Suppressor macrophage treated with lipopolysaccharide for 1 hour (primary cell): ENCODE measurements at places on chromosomes 1 and 21.

DNA sequence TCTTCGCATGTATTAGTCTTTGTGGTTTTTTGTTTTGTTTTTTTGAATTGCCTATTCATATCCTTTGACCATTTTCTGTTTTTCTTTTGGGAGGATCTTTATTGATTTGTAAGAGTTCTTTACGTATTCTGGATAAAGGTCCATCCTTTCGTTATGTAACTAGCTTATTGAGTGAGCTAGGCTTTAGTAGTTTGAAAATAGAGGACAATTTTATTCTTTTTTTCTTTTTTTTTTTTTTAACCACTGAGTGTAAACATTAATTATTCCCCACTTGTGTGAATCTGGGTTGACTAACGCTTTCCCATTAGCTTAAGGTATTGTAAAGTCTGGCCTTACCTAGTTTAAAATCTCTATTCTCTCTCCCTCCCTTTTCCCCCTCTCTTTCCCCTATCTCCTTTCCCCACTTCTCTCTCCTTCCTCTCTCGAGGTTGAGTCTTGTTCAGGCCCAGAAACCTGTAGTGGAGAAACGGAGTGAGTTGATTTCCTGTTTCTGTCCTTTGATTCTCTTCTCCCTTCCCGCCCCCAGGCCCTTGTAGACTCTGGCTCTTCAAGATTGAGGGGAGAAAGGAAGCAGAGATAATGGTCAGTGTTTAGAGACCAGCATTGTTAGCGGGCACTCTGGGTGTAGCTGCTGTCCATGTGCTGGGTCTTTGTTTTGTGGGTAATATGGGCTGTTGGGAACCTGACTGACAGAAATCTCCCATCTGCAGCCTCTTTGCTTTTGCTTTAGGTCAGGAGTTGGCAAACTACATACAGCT is 1.5 kb downstream of the MORC3 start:
- peak; percentile 52 for DNase-seq

DNA sequence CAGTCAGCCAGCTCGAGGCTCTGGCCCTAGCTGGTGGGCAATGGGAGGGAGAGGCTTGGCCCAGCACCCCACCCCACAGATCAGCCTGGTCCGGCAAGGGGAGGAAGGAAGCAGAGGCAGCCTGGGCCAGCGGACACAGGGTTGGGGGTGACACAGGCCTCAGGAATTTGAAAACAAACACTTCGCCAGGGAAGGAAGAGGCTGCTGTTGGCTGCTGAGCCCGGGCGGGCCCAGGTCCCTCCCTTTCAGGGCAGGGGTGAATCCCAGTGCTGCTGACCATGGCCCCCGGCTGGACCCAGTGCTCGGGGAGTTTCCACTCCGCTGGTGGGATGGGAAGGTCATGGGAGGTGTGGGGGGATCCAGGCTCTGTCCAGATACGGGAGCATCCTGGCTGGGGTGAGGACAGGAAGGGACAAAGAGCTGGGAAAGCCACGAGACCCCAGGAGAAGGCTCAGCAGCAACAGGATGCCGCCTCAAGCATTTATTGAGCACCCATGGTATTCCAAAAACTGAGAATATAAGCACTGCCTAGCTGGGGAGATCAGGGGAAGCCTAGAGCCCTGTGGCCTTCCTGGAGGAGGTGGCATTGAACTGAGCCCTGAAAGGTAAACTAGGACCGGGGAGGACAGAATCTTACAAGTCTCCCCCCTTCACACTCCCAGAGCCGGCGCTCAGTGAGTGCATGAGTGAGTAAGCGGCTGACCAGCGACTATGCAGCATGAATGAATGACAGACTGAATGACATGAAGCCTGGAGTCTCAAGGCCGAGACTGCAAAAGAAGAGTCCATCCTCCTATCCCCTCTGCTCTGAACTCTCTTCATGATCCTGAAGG is 26.2 kb upstream of the EPHA2 start:
- DNase-seq = no peak

DNA sequence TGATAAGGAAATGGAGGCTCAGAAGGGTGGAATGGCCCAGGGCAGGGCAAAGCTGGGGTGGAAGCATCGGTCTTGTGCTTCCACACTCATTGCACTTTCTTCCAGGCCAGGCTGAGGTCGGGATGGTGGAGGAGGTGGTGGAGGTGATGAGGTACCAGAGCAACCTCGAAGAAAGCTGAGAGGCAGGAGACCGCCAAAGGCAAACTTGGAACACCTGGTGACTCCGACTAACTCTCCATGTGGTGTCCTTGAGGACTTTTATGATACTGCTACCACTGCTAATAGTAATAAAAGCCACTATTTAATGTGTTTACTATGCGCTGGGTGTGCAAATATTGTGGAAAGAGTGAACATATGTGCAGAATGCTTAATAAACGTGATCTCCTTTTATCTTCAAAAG is 16.9 kb upstream of the BTG2 start:
- no peak for DNase-seq

- peak; percentile 74 for DNase-seq
Measured at GRCh38 chr1:198664068-198664788, 25.4 kb downstream of the PTPRC start.

- DNase-seq = peak; percentile 73
Measured at GRCh38 chr1:21302747-21303715, 12.8 kb upstream of the ECE1 start.

DNA sequence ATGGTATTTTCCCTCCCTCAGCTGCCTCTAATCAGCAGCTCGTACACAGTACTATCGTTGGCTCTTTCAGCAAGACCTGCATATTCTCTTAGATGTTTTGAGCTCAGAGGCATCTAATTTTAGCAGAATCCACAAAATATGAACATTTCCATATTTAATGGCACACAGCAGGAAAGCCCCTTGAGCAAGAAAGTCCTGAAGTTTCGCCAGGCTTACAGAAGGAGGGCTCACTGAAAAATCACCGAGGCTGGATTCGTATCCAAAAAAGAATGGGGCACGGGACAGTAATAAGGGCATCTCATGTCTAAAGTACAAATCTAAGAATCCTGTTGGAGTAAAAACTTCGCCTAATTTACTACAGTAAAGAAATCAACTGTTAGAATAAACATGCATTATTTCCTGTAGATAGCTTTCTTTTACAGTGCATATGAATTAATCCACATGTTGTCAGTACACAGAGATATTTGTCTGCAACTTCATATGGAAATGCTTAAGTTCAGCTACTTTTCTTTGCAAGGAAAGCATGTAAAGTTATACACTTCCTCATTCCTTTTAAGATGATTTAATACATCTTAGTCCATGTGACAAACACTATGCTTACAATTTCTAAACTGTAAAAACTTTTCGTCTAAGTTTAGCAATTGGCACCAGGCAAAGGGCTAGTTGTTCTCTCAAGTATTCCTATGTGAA is 1205.3 kb upstream of the ADGRL4 start:
- DNase-seq = no peak

DNA sequence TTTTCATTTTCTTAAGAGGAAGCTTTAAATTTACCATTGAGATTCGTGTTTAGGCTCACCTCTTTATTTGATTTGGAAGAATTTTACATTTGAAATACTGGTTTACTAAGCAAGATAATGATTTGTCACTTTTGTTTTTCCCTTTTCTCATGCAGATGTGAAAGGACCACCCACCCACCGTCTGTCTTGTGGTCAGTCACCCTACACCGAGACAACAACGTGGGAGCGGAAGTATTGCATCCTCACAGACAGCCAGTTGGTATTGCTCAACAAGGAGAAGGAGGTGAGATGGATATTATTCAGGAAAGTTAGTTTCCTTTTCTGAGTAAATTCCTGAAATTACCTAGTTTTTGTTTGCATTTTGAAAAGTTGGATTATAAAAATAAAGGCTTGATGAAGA is 189.5 kb downstream of the RASAL2 start:
- peak; percentile 83 for DNase-seq

GRCh38 chr1:47593013-47593568 is 155.2 kb downstream of the FOXD2 start:
- no peak for DNase-seq

- no peak for DNase-seq
Measured at GRCh38 chr1:1569341-1569740, 5.3 kb downstream of the SSU72 start.

DNA sequence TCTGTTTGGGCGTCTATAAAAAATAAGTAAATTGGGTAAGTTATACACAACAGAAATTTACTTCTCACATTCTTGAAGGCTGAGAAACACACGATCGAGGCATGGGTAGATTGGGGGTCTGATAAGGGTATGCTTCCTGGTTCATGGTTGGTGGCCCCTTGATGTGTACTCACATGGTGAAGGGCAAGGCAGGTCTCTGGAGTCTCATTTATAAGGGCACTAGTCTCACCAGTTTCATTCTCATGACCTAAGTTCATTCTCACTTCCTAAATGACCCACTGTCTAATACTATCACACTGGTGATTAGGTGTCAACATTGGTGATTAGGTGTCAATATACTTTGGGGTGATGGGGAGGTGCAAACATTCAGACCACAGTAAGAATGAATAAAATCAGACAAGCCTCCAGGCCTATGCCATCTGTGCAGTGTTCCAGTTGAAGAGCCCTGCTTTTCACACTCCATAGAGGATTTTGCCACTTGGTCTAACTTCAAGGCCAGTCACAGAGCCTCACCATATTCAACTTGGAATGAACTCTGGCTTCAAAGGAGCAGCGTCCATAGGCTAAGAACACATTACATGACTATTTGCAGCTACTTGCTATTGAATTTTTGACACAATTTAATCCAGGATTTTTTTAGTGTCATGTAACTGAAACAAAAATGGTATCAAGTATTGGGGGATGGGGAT is 2.5 kb upstream of the GBP4 start:
- no peak for DNase-seq

DNA sequence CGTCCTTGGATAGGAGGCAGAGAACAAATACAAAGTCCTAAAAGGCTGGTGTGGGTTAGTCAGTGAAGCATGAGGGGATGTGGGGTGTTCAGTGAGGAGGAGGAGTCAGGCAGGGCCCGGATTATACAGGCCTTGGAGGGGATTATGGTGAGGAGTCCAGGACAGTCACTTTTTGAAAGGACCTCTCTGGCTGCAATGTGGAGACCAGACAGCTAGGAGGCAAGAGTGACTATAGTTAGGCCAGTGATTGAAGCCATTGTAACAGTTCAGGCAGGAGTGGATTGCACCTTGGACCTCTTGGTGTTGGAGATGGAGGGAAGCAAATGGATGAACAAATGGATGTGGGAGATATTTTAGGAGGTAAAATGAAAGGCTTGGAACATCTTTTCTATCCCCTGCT is 115.8 kb downstream of the C1orf94 start:
- DNase-seq = no peak

GRCh38 chr1:65014321-65014720 is 48.0 kb upstream of the JAK1 start:
- DNase-seq = no peak

- DNase-seq = peak; percentile 79
Measured at GRCh38 chr1:223556414-223557129, 108.9 kb downstream of the CAPN8 start.

GRCh38 chr1:230589951-230590350 is 52.3 kb upstream of the COG2 start:
- no peak for DNase-seq

DNA sequence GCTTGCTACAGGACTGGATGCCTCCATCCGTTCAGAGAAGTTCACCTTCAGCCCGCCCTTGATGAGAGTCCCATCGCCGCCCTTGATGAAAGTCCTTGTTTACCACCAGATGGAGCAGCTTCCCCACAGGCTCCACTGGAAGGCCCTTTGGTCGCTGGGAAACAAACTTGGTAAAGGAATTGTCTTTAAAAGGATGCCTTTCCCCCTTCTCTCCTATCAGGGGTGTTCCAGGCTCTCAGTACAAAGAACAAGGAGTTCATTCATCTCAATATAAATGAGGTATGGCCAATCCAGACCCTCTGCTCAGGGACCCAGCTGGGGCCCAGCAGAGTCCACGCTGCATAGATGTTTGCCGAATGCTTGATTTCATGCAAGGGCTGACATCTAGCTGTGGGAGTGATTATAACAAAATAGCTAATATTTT is 50.8 kb downstream of the CAPN9 start:
- DNase-seq = peak; percentile 55

DNA sequence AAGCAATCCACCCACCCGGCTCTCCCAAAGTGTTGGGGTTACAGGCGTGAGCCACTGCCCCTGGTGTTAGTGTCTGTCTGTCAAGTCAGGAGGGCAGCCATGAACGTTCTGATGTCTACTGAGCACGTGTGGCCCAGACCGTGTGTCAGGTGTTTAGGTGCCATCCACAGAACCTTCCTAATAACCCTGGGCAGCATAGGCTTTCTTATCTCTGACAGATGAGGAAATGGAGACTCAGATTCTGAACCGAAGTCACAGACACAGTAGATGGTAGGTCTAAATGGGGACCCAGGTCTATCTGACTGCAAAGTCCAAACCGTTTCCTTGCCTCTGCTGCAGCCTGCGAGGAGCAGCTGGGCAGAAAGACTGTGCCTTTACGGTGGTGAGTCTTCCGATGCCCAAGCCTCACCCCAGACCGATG is 622 bp upstream of the IL6R start:
- DNase-seq = no peak

DNA sequence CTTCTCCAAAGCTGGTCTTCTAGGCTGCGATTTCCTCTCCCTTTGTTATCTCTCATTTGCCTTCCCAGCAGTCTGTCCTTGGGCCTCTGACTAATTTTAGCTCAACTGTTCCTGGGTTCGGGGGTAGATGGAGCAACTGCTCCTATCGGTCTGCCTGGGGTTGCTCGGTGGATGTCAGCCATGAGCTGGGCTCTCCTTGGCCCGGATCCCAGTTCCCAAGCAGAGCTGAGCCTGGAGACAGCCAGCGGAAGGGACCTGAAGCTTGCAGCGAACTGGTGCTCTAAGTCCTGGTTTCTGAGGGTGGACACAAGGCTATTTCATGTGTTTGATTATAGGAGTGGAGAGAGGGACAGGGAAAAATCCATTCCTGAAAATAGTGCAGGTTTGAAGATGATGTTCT is 423.0 kb downstream of the RPS6KC1 start:
- no peak for DNase-seq

DNA sequence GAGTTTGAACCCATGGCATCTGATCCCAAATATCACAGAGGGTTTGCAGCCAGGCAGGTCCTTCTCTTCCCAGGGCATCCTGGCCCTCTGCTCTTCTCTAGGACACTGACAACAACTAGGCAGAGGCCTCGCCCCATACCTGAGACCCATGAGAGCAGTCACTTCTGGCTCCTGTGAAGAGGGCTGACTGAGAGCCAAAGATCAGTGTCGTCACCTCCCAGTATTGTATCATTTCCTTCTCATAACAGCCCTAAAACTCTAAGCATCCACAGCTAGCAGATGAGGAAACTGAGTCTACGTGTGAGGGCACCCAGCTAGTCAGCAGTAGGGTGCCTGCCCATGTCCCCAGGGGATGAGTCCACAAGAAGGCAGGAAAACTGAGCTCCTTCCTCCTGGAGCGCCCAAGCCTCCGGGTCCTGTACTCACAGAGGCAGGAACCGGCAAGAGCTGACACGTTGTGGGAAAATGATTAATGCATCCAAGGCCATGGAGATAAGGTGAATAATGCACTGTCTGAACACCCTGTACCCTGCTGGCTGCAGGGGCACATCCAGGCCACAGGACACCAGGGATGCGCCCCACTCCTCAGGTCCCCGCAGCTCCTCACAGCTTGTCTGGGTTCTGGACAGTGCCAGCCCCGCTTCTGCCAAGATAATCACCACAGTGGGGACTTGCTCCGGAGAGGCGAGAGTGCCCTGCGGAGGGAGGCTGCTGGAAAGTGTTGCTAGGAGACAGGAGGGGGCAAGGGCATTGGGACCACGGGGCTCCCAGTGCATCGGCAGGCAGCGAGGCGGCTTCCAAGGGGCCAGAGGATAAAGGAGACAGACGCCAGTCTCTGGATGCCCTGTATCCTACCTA is 340.0 kb downstream of the NPHP4 start:
- no peak for DNase-seq

- peak; percentile 83 for DNase-seq
Measured at GRCh38 chr1:236870721-236871120, 75.6 kb downstream of the MTR start.
